Thoracic aorta (tissue), 2 donors: ENCODE measurements at places on chromosomes 4 and X.

DNA sequence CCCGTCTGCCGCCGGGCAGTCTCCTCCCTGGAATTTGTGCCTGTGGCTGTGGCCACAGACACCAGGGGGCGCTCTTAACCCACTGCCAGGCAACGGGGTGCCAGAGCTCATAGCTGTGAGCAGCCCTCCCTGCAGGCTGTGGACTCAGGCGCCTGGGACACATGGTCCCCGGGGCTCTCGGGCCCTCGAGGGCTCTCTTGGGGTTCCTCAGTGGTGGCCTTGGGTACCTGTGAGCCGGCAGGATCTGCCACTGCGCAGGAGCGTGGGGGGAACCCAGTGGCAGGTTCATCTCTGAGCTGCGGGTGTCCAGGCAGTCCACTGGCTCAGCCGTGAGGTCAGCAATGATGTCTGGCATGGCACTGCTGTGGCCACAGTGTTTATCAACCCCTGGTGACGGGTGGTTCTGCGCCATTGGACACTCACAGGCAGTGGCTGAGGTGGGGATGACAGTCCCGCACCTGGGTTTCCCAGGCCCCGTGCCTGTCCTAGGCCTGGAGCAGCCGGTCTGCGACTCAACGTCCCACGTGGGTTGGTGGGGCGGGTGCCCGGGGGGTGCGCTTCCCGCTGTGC is 37.2 kb downstream of the PCGF3 start:
- H3K27me3 ChIP-seq: no peaks in the 10 kb centered on the region
- H3K4me1 ChIP-seq: no peaks in the 10 kb centered on the region
- no peak overlapping the region for H3K27ac ChIP-seq
- H3K36me3 ChIP-seq: peaks cover 27% of the 10 kb centered on the region

DNA sequence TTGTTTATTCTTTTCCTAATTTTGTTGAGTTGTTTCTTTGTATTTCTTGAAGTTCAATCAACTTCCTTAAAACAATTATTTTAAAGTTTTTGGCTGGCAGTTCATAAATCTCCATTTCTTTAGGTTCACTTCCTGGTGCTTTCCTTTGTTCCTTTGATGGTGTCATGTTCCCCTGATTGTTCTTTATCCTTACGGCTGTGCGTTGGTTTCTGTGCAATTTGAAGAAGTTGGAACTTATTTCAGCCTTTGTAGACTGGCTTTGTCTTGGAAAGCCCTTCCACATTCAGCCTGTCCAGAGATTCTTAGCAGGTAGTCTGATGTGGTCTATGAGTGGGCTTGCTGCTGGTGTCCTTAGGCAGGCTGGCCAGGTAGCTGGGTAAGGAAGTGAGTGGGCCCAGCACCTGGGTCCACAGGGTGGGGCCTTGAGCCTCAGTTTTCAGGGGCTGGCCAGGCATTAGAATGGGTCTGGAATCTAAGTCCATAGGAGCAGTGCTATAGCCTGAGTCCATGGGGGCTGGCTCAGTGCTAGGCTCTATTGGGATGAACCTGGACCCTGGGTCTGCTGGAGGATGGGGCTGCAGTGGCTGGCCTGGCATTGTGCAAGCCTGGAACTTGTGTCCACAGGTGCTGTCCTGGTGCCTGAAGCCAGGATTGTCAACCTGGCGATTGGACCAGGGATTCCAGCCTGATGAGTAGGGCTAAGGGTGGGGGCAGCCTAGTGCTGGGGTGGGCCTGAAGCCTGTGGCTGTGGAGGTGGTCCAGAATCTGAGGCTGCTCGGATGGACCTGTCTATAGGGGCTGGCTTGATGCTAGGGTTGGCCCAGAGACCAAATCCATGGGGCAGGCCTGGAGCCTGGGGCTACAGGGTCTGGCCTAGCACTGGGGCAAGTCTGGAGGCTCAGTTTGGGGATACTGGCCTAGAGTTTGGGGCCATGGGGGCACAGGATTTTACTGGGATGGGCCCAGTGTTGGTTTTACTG is 152.4 kb downstream of the STAG2 start:
- no peak overlapping the region for H3K27ac ChIP-seq
- no peaks in the 10 kb centered on the region for H3K36me3 ChIP-seq
- DNase-seq: no peak

DNA sequence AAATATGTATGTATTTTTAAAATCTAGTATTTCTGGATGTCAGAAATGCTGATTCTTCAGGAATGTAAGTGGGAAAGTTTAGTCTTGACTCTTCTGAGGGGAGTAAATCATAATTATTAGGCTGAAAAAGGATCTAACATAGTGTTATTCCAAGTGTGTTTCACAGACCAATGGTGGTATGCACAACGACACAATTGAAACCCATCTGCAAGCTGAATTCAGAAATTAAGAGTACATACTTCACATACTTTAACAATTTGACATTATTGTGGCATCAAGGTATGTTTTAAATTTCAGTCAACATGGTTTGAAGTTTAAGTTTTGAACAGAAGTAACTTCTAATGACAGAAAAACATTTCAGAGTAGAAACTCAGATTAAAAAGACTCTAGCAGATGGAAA is 236.7 kb downstream of the SLC7A11 start:
- DNase-seq: no peak
- H3K36me3 ChIP-seq: no peaks in the 10 kb centered on the region
- no peaks in the 10 kb centered on the region for H3K4me1 ChIP-seq
- no peaks in the 10 kb centered on the region for H3K27me3 ChIP-seq

DNA sequence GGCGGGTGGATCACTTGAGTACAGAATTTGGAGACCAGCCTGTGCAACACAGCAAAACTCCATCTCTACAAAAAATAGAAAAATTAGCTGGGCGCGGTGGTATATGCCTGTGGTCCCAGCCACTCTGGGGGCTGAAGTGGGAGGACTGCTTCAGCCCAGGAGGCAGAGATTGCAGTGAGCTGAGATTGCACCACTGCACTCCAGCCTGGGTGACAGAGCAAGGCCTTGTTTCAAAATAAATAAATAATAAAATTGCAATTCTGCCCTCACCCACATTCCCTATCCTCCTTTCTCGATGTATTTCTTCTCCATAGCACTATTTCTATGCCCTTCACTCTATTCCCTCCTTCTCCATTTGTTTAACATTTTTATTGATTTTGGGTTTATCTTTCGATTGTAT is 8.7 kb upstream of the SLAIN2 start:
- no peak overlapping the region for H3K4me3 ChIP-seq
- no peak for DNase-seq
- H3K27ac ChIP-seq: no peak overlapping the region
- no peaks in the 10 kb centered on the region for H3K36me3 ChIP-seq
- H3K27me3 ChIP-seq: no peaks in the 10 kb centered on the region

DNA sequence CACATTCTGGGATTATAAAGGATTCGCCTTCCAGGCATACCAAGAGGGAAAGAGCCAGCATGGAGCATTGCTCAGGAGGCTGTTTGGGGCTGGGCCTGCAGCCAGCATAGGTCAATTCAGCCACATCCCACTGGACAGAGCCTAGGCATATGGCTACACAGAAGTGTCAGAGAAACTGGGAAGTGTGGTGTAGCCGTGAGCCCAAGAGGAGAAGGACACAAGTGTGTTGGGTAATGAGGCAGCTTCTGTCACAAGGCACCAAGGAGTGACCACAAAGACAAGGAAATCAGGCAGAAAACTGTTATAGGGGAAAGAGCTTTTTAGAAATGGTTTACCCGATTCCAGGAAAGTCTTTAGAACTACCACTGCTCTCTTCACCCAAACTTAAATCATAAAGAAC is 178.6 kb upstream of the TBL1X start:
- no peaks in the 10 kb centered on the region for H3K27me3 ChIP-seq
- no peak overlapping the region for H3K27ac ChIP-seq
- H3K4me1 ChIP-seq: no peaks in the 10 kb centered on the region

DNA sequence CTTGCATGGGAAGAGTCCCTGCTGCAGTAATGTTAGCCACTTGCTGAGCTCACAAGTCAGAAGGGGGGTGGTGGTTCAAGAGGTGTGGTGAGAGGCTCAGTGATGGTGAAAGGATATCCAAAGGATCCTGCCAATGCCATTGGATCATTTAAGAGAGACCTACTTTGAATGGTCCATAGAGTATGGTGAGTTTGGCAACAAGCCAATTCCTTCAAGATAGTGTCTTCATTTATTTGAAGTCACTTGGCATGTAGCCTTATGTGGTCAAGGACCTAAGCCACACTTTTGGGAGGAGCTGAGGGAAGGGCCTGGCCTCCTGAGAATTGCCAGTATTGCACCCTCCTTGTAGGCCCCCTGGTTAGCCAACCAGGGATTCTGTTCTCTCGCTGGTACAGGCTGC is 87.9 kb downstream of the TSPAN7 start:
- no peak overlapping the region for H3K4me3 ChIP-seq
- DNase-seq: no peak
- H3K27me3 ChIP-seq: no peaks in the 10 kb centered on the region
- H3K27ac ChIP-seq: no peak overlapping the region
- H3K4me1 ChIP-seq: no peaks in the 10 kb centered on the region

GRCh38 chr4:41179498-41180195 is 34.7 kb downstream of the APBB2 start:
- no peaks in the 10 kb centered on the region for H3K36me3 ChIP-seq
- H3K27ac ChIP-seq: no peak overlapping the region
- DNase-seq: no peak

DNA sequence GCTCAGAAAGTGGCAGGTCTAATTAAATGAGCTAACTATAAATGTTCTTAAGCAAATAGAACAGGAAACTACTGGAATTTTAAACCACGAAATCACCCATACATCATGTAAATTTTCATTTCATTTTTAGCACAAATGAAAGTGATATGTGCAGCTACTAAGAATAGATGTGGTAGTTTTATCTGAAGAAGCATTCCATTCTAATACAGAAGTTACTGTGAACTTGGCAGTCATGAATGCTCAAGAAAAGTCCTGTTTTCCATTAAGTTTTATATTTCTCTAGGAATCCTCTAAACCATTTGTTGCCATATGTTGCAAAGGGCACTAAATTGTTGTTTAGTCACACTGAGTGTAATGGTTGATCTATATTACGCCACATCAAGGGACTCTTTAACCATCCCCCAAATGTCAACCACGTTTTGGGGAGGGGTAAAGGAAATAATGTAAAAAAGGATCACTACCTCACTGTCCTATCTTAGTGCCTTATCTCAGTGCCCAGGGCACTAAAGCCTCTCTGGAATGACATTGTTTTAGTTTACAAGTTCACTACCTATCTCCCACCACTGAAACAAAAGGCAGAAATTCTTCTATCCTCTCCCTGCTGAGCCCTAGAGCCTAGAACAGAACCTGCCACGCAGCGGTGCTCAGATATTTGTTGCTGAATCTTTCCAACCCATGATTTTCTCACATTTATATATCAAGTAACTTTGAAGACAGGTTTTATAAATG is 118.0 kb downstream of the SHISA3 start:
- DNase-seq: no peak
- H3K27me3 ChIP-seq: no peaks in the 10 kb centered on the region
- H3K4me1 ChIP-seq: no peaks in the 10 kb centered on the region
- H3K27ac ChIP-seq: no peak overlapping the region

- peak overlapping the region; percentile 77 for H3K4me3 ChIP-seq
- no peaks in the 10 kb centered on the region for H3K27me3 ChIP-seq
Measured at GRCh38 chr4:99090481-99091215, 2.1 kb upstream of the ADH5 start.

DNA sequence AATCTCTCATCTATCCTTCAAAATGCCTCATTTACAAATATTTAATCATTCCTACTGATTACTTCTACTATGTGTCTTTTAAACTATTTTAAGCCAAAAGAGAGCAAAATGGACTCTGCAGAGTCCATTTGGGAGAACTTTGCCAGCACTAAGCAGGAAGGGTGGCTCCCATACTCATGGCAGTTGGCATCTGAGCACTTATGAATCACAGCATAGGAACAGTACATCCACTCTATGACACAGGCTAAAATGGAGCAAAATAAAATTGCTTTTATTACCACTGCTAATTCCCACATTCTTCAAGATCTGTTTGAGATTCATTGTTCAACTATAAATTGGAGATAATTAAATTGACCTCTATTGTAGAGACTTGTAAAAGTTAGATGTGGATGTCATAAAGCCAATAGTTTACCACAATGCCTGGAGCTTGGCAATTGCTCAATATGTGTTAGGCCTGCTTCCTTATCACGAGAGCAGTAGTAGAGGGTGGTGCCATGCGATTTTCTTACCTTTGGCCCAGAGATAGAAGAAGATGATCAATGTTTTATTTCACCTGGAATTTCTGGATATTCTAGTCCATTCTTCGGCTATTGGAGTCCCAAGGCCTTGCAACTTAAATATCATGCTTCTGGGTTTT is 19.1 kb downstream of the HPGD start:
- no peak overlapping the region for H3K4me3 ChIP-seq
- H3K27me3 ChIP-seq: no peaks in the 10 kb centered on the region
- H3K4me1 ChIP-seq: peaks cover 12% of the 10 kb centered on the region
- no peak for DNase-seq

- DNase-seq: no peak
- no peaks in the 10 kb centered on the region for H3K4me1 ChIP-seq
- H3K27me3 ChIP-seq: no peaks in the 10 kb centered on the region
- no peak overlapping the region for H3K4me3 ChIP-seq
- H3K36me3 ChIP-seq: no peaks in the 10 kb centered on the region
- no peak overlapping the region for H3K27ac ChIP-seq
Measured at GRCh38 chr4:20666012-20666860, 34.0 kb upstream of the PACRGL start.

DNA sequence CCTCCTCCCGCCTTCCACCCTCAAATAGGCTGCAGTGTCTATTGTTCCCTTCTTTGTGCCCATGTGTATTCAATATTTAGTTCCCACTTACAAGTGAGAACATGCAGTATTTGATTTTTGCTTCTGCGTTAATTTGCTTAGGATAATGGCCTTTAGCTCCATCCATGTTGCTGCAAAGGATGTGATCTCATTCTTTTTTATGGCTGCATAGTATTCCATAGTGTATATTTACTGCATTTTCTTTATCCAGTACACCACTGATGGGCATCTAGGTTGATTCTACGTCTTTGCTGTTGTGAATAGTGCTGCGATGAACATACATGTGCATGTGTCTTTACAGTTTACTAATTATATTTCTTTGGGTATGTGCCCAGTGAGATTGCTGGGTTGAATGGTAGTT is 51.6 kb upstream of the TMPRSS11B start:
- no peak for DNase-seq
- H3K27me3 ChIP-seq: no peaks in the 10 kb centered on the region
- H3K4me1 ChIP-seq: no peaks in the 10 kb centered on the region

DNA sequence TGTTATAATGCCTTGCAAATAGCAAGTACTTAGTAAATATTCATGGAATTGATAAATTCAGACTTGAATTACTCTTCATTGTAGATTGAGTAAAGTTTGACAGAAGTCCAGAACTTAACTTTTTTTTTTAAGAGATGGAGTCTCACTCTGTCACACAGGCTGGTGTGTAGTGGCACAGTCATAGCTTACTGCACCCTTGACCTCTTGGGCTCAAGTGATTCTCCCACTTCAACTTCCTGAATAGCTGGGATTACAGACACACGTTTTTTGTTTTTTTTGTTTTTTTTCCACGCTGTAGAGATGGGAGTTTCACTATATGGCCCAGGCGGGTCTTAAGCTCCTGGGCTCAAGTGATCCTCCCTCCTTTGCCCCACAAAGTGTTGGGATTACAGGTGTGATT is 32.1 kb downstream of the UBE2K start:
- H3K27me3 ChIP-seq: no peaks in the 10 kb centered on the region
- no peak overlapping the region for H3K4me3 ChIP-seq
- no peaks in the 10 kb centered on the region for H3K36me3 ChIP-seq
